Activated T-cell treated with anti-CD3 and anti-CD28 coated beads, Interleukin-2, amount 50 U/mL, for 72 hours (primary cell): ENCODE measurements at places on chromosomes 3 and 15.

GRCh38 chr15:101242999-101243336, 8.9 kb downstream of the CHSY1 start:
- no peak for DNase-seq

GRCh38 chr3:41569632-41570305, 370.5 kb downstream of the CTNNB1 start:
- no peak for DNase-seq

DNA sequence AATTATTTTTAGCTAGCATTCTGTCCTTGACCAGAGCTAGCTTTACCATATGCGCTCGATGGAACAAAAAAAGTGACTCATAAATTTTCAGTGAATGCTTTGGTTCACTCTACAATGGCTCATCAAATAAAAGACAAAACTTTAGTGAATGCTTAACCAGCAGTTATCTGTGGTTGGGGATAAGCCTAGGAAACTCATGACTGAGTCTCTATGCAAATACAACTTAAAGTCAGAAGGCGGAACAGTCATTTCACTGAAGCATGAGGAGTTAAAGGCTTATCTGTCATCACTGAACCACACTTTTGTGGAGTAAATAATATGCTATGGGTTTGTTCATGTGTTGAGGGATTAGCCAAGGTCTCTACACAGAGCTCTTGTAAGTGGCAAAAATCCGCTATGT, 308.4 kb downstream of the SQOR start:
- no peak for DNase-seq

DNA sequence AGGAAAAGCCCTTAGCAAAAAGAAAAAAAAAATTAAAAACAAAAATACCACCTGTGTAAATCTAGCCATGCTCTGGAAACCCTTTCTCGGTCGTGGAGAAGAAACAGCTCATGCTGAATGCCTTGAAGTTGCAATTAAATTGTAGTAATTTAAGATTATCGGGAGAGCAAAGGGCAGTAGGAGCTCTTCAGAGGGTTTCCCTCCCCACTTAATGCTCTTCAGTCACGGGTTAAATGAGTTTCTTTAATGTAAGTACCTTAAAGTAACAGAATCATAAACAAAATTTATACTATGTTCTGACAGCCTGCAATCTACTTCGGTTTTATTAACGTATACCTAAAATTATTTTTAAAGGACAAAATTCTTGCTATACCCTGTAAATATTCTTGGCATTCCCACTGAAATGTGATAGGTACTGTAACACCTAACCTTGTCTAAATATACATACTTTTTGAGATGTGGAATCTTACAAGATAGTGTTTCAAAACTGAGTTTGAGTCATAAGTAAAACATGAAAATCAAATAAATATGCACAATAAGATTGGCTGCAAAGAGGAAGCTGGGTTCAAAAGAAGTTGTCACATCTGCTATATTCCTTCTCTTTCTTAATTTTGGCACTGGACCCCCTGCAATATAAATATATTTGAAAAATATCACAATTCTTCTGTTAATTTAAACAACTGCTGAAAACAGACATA, 5.3 kb downstream of the FOXP1 start:
- DNase-seq, result no peak

GRCh38 chr3:3605226-3605625, 194.0 kb upstream of the LRRN1 start:
- DNase-seq, result no peak

DNA sequence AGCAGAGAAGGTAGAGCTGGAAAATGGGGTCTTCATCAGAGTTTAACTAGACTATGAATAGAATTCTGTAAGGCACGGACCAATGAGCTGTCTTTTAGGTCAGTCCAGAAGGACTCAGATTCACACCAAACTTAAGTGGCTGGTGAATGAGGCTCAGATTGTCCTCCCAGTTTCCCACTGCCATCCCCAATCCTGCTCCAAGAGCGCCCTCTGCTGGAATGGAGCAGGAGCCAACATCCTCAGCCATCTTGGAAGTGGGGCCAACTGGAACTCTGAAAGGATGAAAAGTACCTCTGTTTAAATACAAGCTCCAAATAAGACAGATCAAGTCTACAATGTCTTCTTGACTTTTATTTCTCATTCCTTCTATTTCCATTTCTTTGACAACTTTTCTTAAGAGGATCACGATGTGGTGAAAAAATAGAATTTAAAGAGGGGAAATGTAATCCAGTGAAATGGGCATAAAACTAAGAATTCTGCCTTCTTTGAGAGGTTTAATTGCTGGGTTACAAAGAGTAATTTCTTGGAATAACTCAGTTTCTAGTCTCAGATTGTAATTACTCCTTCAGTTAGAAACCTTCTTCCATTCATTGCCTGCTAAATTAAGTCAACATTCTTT, 217.1 kb upstream of the TPRG1 start:
- DNase-seq, result peak; percentile 85

DNA sequence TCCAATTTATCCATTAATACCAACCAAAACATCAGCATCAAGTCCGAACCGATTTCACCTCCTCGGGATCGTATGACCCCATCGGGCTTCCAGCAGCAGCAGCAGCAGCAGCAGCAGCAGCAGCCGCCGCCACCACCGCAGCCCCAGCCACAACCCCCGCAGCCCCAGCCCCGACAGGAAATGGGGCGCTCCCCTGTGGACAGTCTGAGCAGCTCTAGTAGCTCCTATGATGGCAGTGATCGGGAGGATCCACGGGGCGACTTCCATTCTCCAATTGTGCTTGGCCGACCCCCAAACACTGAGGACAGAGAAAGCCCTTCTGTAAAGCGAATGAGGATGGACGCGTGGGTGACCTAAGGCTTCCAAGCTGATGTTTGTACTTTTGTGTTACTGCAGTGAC, 20.8 kb downstream of the LYSMD4 start:
- no peak for DNase-seq

DNA sequence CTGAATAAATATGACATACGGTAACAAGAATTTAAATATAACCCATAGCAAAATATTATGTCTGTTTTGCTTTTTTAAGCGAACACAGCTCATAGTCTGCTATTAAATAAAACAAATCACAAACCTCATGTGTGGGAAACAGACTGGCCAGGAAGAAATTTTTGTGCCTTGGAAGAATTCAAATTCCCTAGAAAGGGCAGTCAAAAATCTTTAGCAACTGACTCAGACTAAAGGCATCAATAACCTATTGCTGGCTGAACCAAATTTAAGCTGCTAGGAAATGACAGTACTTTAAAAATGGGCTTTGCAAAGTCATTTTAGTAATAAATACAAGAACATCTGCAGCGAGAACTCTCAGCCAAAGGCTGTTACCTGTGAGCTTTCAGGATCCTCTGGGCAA, 151.4 kb downstream of the PLD1 start:
- DNase-seq, result no peak

GRCh38 chr3:2772803-2773202, 337.4 kb downstream of the IL5RA start:
- DNase-seq, result no peak

DNA sequence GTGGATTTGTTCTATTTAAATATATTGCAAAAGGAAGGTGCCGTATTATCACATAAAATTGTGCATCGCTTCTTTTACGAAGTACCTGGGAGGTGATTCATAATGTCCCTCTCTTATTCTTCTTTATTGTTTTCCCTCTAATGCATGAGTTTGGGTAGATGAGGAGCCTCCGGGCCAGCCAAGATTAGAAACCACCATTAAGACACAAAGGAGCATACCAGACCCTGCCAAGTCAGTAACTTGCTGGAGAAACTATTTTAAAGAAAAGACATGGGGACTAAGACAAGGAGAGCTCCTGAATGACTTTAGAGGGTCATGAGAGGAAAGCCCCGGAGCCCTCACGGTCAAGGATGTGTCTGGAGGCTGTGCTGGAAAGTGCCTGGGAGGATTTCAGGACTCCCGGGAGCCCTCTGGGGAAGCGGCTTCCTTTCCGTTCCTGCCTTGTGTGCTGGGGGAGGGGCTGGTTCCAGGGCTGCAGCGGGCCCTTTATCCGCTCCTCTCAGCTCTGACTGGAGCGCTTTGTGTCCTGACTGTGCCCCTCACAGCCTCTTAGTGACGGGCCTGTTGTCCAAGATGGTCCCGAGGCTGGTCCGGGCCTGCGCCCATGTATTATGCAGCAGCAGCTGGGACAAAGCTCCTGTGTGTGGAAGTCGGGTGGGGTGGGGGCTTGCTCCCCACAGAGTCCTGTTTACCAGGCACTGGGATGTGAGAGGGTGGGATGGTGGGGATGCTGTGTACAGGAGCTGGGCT, 35.7 kb downstream of the CORO2B start:
- DNase-seq, result no peak

- no peak for DNase-seq
Measured at GRCh38 chr3:65729555-65729954, 309.2 kb downstream of the MAGI1 start.

DNA sequence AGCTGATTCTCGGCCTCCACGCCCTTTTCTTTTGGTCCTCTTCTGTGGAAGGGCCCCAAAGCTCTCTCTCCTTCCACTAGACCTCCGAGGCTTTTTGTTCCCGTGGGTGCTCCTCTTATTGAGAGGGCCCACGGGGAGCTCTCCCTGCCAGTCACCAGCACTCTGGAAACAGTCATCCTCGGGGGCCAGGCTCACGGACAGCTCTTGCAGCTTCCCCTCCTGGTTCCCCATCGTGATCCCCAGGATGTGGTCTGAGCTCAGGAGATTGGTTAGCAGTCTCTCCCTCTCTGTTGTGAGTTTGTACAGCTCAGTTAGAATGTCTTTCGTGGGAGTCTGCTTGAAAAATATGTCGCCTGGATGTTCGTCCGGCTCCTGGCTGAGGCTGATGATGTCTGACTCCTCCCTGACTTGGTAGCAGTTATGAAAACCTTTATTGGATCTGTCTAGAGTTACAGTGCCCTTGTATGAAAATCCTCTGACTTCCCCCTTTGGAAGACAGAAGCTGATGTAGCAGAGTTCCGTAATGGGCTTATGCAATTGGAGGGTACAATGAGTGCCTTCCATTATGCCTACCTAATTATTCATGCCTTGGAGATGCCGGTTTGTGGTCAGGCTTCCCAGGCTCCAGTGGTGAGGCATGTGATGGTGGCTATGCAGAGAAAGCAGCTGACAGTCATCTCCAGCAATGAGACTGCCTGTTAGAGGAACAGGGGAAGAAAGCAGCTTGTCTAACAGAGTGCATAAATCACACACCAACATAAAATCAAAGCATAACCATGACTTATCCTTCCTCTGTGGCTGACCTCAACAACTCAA, 40.0 kb downstream of the FMN1 start:
- DNase-seq, result no peak
